ENCODE measurements at places on chromosomes 4 and X.

- no peak for DNase-seq
Observed at GRCh38 chr4:128660361-128661215, 148.9 kb upstream of the JADE1 start.

DNA sequence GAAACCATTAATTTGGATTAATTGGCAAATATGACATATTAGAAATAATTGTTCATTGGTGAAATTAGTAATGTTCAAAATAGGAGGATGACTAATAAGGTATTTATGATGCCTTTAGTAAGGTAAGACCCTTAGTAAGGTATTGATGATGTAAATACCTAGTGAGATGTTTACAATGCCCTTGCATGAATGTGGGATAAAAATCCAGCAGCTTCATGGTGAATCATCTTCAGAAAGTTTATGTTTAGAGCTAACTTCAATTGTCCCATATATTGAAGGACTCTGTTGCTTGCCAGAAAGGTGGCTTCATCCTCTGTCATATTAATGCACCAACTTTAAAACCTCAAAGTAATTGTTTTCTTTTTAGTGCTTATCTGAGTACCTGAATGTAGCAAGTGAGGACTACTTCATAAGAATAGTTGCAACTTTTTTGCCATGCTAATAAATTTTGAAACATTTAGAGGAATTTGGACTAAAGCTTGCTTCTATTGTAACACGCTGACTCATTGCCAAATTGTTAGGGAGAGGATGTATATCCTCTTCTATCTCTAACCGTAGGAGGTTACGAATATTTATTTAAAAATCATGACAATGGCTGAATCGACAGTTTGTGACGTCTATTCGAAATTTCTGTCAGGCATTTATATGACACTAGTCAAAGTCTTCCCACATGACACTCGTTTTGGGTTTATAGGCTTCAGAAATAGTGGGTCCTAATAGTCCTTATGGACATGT lies 174.1 kb upstream of the HS3ST1 start:
- no peak for DNase-seq

DNA sequence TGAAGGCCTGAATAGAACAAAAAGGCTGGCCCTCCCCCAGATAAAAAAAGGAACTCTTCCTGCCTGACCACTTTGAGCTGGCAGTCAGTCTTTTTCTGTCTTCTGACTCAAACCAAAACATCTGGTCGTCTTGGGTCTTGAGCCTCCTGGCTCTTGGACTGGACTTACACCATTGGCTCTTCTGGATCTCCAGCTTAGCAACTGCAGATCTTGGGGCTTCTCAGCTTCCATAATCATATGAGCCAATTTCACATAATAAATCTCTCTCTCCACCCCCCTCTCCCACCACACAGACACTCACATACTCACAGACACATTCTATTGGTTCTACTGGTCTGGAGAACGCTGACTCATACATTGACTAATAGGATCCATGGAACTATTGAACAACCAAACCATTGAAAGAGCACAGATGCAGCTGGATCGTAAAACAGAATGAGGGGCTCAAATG lies 15.6 kb upstream of the CWH43 start:
- DNase-seq: no peak

GRCh38 chr4:100962698-100963097 lies 384.6 kb downstream of the PPP3CA start:
- no peak for DNase-seq

GRCh38 chr4:22434895-22435294 lies 81.0 kb downstream of the ADGRA3 start:
- no peak for DNase-seq

- no peak for DNase-seq
Observed at GRCh38 chr4:81314897-81315470, 100.0 kb upstream of the PRKG2 start.

DNA sequence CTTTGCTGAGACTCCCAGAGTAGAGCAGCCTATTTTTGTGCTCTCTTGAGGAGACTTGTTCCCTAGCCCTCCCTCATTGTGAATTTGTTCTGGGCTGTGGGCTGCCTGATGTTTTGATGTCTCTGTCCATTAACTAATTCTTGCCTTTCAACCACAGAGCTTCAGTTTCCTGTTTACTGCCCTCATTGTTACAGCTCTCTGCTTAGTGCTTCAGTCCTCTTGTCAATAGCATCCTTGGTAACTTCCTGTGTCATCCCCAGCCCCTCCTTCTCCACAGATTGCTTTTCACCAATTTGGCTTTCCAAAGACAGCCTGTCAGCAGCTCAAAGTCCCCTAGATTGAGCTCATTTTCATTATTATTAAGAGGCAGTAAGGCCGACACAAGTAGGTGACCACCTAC lies 69.9 kb downstream of the COX7B2 start:
- DNase-seq: no peak

GRCh38 chr4:92234393-92235176 lies 69.2 kb upstream of the GRID2 start:
- DNase-seq: no peak

GRCh38 chr4:106985830-106986229 lies 50.3 kb downstream of the DKK2 start:
- DNase-seq: no peak

- DNase-seq: no peak
Observed at GRCh38 chrX:135528254-135528653, 7.8 kb downstream of the INTS6L start.

GRCh38 chrX:130034178-130034577 lies 51.7 kb downstream of the BCORL1 start:
- DNase-seq: no peak

- DNase-seq: no peak
Observed at GRCh38 chr4:140711910-140712309, 44.3 kb downstream of the TBC1D9 start.

DNA sequence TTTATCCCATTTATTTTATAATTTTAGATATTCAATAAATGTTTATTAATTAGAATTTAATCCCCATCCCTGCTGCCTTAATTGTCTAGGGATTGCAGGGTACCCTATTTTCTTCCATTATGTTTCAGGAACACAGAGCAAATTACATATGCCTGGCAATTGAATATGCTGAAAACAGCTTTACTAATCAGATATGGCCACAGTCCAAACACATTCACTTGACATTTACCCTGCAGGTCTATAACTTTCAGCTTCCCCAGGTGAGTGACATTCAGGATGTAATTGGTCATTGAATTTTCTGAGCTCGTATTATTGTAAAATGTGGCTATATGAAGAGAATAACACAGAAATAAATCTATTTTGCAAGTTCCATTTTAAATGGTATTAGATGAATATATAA lies 218.7 kb upstream of the NDST4 start:
- DNase-seq: no peak

DNA sequence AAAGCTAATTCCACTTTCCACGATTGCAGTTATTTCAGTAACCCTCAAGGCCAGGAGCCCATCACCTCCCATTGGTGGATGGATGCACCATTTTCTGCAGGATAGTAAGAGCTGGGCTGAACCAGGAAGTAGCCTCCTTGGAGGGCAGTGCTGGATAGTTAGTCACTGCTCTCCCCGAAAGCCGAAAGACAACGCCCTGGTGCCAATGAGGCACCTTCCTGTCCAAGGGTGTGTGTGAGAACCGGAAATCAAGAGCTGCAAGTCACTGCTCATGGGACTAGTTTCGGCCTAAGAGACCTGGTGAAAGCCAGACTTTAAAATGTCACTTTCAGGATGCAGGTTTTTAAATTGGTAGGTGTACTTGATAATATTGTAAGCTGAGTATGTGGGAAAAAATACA lies 203.8 kb upstream of the HS3ST1 start:
- DNase-seq: no peak

DNA sequence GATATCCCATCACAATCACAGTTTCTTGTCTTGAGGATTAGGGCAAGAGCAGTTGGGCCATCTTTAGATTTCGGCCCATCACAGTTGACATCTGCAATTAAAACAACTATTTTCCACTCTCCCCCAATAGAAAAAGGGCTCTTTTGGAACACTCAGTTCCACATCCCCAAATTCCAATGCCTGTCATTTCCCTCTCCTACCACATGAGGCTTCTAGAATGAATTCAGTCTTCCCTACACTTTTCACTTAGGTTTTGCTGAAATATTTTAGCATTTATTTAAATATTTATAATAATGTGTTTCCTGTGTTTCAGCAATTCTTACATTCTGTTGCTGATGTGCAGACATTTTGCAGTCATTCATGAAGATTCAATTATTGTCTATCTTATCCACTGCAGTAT lies 118.4 kb downstream of the COX18 start:
- DNase-seq: no peak

DNA sequence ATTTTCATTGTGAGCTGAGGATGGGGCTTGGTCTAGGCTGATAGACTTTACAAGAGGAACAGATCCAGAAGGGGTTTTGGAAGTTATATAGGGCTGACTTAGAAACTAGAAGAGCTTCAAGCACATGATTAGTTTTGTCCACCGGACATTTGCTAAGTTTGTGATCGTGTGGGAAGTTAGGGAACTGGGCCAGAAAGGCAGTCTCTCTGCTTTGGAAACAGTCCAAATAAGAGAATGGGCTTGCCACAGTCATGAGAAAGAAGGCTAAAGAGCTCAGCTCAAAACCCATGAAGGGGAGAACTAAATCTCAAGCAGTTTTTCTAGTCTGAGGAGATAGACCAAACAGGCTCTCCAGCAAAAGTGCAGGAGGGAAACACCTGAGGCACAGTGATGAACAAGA lies 67.8 kb downstream of the ZNF674 start:
- no peak for DNase-seq

- no peak for DNase-seq
Observed at GRCh38 chrX:150164971-150165600, 198.0 kb upstream of the MAMLD1 start.

DNA sequence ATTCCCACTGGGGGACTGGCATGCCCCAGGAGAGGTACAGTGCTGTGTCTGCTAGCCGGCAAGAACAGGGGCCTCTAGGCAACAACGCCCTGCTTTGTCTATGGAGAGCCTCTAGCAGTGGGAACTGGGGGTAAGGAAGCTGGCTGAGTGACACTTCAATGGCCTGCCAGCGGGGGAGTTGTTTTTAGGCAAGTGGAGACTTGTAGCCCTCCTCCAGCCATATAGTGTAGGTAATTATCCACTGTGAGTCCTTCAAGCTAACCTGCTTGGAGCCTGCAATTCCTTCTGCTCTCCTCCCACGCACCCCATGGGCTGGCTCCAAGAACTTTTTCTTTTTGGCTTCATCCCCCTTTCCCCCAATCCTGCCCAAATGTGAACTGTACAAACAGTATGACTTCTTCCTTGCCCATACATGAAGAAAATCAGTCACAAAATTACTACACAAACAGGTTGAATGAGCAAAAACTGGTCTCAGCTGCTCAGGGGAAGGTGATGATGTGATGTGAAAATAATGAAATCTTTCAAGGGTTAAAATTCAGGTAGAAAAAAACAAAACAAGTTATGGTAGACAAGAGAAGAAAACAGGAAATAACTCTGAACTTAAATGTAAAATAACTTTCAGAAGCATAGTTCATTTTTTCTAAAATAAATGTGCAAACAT lies 33.1 kb downstream of the LEF1 start:
- no peak for DNase-seq

- DNase-seq: no peak
Observed at GRCh38 chr4:78207951-78208350, 150.8 kb downstream of the FRAS1 start.

DNA sequence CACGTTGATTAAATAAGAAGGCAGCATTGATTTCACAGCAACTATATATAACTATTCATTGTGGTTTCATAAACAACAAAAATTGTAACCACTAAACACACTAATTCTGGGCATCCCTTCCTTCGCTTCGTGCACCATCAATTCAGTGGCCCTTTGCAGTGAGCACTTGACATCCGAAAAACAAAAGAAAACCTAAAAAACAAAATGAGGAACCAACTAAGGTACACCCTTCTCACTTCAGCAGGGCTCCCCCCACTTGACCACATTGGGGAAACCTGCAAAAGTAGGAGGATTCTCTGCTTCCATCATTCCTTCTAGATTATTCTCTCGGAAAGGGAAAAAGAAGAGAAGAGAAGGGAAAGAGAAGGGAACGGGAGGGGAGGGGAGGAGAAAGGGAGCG lies 28.3 kb downstream of the NBDY start:
- DNase-seq: no peak

DNA sequence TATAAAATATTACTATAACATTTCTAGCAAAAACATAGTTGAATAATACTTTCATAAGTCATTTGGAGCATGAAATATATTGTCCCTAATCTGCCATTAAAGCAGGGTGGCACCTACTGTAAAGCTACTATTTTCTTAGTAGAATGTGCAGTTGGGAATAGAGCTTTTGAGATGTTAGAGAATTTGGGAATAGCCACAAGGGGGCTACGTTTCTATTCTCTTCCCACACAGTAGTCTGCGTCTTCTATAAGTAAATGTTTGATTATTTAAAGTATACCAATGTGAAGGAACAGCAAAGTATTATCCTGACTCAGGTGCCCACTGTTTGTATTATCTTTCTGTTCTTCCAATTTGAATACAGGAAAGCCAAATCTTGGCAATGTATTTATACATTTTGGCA lies 323.2 kb upstream of the GIMD1 start:
- DNase-seq: no peak

DNA sequence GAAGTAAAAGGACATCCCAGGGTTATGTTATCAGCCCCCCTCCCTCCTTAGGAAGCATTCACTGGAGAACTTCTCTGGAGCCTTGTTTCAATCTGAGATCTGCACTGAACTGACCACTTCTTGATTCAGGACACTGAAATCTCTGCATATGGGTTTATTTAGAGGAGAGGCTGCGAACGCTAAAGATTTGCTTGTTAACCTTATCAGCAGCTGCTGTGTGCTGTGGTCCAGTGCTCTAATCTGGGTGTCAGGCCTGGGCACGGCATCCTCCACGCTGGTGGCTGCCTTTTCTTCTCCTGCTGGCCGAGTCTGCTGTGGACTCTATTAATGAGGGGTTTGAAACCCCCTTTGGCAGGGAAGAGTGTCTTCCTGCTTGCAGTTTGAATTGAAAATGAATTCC lies 1094.7 kb upstream of the TENM3 start:
- no peak for DNase-seq

DNA sequence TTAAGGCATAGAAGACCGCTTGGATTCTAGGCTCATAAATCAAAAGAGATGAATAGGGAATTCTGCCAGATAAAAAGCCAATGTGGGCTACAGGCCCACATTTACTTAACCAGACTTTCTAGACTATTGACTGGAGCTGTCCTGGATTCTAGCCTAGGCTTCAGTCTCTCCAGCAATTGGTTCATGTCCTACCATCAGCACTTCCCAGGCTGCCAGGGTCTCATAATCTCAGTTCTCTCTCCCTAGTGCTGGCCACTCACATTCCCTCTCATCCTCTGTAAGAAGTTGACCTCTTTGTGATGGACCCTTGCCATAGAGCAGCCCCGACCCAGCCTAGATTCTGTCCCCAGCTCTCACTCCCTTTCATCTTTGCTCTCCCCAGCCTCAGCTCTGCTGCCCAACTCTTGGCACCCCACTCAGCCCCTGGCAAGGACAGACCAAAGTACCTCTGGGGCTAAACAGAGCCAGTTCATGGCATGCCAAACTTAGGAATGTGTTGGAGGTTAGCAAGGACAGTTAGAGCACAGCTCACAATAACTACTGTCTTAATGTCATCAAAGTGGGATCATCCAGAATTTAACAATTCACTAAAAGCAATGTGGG lies 396.2 kb downstream of the INPP4B start:
- DNase-seq: no peak
